ENCODE measurements at places on chromosomes 5 and 9.

GRCh38 chr5:66713998-66714397, 117.8 kb downstream of the MAST4 start:
- no peak for DNase-seq

- no peak for DNase-seq
These were observed 143.8 kb upstream of the MAP3K1 start for GRCh38 chr5:56671571-56671970.

GRCh38 chr5:138282920-138283742, 8.7 kb upstream of the GFRA3 start:
- DNase-seq: no peak

GRCh38 chr5:170573114-170573513, 69.3 kb downstream of the KCNIP1 start:
- DNase-seq: no peak

- no peak for DNase-seq
These were observed 381.4 kb upstream of the CD180 start for GRCh38 chr5:67578011-67578410.
